Brain (organoid and tissue), 16 donors: ENCODE measurements at places on chromosomes 1 and 21. TPM values are rescaled to one million over a fixed set of nuclear protein-coding genes. Genes with fewer than 3 reads are reported as not detected.

NTMT2 gene
- 0.59 TPM for polyA plus RNA-seq

ARMH1 gene
- 5.2 TPM for polyA plus RNA-seq

DSCAM gene
- 2.3 TPM for polyA plus RNA-seq

CATSPERE gene
- 0.25 TPM for polyA plus RNA-seq

NPR1 gene
- polyA plus RNA-seq, result 1.8 TPM

CFHR2 gene
- not detected for polyA plus RNA-seq

SKI gene
- 48.5 TPM for polyA plus RNA-seq
